Sigmoid colon (tissue), 7 donors: ENCODE measurements at places on chromosomes 1 and 21.

- peaks cover 12% of the 10 kb centered on the region for H3K4me1 ChIP-seq
- no peak for DNase-seq
- peak overlapping the region; percentile 38 for H3K27ac ChIP-seq
- H3K27me3 ChIP-seq: no peaks in the 10 kb centered on the region
Observed at GRCh38 chr1:96236156-96236739, 485.3 kb upstream of the PTBP2 start.

- H3K27me3 ChIP-seq: no peaks in the 10 kb centered on the region
- no peak overlapping the region for H3K27ac ChIP-seq
- H3K36me3 ChIP-seq: no peaks in the 10 kb centered on the region
- no peaks in the 10 kb centered on the region for H3K4me1 ChIP-seq
- H3K4me3 ChIP-seq: no peak overlapping the region
Observed at GRCh38 chr21:31460980-31461379, 116.9 kb upstream of the TIAM1 start.

DNA sequence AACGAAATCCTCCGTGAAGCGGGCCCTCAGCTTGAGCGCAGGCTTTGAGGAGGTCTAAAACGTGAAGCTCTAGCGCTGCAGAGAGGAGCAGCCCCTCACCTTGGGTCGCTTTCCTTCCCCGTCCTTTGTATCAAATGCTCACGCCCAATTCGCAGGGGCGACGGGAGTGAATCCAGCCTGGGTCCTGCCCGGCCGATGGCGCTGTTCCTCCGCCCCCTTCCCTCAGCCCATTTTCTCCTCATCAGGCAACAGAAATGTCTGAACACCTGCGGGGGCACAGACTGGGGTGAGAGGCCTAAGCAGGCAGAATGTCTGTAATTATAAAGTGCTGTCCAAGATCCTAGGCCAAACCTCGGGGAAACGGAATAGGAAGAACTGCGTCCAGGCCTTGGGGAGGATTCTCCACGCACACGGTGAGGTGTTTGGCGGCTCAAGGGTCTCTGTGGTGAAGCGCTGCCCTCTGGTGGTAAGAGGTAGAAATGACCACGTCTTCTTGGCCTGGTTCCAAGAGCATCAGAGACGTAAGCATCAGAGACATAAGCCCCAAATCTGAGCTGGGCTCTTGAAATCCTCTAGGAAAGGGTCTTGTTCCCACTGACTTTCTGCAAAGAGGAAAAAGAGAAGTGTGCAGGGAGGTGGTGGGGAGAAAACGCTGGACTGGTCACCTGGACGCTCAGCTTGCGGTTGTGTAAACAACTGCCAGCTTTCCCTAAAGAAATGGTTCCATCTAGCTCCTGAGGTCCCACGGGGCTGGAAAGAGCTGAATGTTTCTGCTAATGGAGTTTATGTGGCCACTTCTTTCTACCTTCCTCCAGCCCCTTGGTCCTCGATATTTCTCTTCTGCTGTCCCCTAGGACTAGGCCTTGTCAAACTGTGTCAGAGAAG is 92.1 kb upstream of the CD53 start:
- no peak overlapping the region for H3K4me3 ChIP-seq
- peak; percentile 80 for DNase-seq
- H3K4me1 ChIP-seq: no peaks in the 10 kb centered on the region

GRCh38 chr1:101174722-101175121 is 62.1 kb upstream of the S1PR1 start:
- DNase-seq: no peak
- H3K27me3 ChIP-seq: no peaks in the 10 kb centered on the region
- no peaks in the 10 kb centered on the region for H3K36me3 ChIP-seq
- no peak overlapping the region for H3K27ac ChIP-seq
- no peaks in the 10 kb centered on the region for H3K4me1 ChIP-seq

DNA sequence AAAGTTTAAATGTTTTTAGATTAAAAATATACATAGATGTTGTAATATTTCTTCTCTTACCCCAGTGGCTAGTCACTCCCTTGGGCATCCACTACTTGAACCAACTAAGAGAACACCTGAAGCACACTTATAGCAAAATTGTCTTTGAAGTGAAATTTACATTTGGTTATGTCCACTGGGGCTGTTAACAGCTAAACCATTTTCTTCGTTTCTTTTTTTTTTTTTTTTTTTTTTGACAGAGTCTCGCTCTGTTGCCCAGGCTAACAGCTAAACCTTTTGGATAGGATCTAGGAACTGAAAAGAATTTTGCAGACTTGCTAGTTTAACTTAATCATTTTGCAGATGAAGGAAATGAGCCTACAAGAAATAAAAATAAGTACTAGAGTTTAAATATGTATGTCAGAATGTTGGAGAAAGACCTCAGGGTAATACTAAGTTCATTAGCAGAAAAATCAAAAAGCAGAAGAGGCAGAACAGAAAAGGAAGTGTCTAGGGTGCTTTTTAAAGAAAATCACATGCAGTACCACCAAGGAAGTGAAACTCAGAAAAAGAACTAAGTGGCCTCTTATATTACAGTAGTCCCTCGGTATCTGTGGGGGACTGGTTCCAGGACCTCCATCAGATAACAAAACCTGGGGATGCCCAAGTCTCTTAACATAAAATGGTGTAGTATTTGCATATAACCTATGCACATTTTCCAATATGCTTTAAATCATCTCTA is 11.8 kb downstream of the DRAM2 start:
- H3K27me3 ChIP-seq: no peaks in the 10 kb centered on the region
- no peak for DNase-seq
- no peak overlapping the region for H3K27ac ChIP-seq
- no peaks in the 10 kb centered on the region for H3K4me1 ChIP-seq

DNA sequence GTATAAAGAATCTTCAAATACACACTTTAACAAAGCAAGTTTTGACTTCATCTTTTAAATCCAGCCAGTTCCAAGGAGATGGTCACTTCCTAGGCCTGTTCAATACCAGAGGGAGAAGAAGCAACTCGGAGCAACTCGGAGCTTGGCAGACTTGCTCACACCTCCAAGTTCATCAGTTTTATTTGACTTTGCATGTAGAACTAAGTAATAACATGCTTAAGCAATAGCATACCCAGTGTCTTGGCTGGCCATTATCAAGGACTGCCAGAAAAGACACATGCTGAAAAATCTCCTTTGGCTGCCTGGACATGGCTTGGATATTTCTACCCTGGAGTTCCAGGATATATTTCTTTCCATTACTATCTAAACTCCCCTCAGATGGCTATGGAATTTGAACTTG is 52.6 kb downstream of the GNG12 start:
- DNase-seq: peak; percentile 77
- H3K27ac ChIP-seq: peak overlapping the region; percentile 1
- H3K4me1 ChIP-seq: no peaks in the 10 kb centered on the region

- no peak overlapping the region for H3K4me3 ChIP-seq
- no peak for DNase-seq
- no peaks in the 10 kb centered on the region for H3K36me3 ChIP-seq
- no peaks in the 10 kb centered on the region for H3K4me1 ChIP-seq
- H3K27ac ChIP-seq: no peak overlapping the region
Observed at GRCh38 chr1:238060061-238060460, 169.3 kb upstream of the ZP4 start.

DNA sequence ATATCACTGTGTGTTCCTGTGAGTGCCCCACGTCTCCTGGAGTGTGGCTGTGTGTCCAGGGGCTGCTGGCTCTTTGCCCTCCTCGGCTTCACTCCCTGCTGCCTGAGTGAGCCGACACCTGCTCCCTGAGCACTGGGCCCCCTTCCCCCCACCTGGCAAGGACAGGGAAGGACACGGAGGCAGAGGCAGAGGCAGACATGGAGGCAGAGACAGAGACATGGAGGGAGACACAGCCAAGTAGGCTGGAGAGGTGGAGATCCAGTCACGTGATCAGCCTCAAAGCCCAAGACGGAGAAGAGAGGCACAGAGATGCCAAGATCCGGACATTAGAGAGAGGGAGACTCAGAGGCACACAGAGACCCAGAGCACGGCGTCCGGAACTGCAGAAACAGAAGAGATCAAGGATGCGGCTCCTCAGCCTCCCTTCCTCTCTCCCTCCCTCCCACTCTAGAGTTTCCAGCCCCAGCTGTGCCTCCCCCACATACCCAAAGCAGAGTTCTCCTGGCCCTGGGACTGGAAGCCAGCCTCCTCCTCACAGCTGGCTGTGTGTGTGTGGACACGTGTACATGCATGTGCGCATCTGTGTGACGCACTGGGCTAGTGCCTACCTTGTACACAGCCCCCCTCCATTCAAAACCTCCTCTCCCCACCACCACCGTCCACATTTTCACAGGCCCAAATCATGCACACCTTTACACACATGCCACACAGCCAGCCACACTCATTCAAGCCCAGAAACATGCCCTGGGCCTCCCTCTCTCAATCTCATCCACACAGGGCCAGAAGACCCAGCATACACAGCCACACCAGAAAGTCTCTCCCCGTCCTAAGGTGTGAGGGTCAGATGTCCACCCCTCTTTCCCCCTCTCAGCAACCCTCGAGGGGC is 39.1 kb upstream of the WASF2 start:
- peak; percentile 95 for DNase-seq
- peaks cover 12% of the 10 kb centered on the region for H3K36me3 ChIP-seq
- H3K4me3 ChIP-seq: peak overlapping the region; percentile 45
- H3K4me1 ChIP-seq: peaks cover 57% of the 10 kb centered on the region
- no peaks in the 10 kb centered on the region for H3K27me3 ChIP-seq

DNA sequence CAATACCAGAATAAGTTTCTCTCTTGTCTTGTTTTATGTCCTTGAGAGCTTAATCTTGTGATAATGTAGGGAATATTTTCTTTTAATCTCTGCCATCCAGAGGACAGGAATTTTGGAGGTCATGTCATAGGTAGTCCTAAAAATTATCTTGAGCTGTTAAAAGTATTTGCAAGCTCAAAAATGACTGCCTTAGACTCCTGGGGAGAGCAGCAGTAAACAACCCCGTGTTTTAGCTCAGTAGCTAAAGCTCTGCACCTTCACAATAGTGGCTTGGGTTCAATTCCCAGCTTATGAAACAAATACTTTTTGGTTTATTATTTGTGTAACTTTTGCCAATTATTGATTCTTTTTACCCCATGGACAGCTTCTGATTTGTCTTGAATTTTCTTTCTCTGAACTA is 99.4 kb upstream of the OLFM3 start:
- no peak overlapping the region for H3K4me3 ChIP-seq
- no peaks in the 10 kb centered on the region for H3K27me3 ChIP-seq
- no peaks in the 10 kb centered on the region for H3K4me1 ChIP-seq
- DNase-seq: no peak

- H3K4me3 ChIP-seq: no peak overlapping the region
- H3K36me3 ChIP-seq: no peaks in the 10 kb centered on the region
- H3K27ac ChIP-seq: no peak overlapping the region
- no peaks in the 10 kb centered on the region for H3K4me1 ChIP-seq
Observed at GRCh38 chr1:156399355-156400125, 30.5 kb downstream of the RHBG start.
